ENCODE measurements at places on chromosomes 5 and 9.

GRCh38 chr5:128527077-128527476 lies 11.0 kb downstream of the FBN2 start:
- no peak for DNase-seq

DNA sequence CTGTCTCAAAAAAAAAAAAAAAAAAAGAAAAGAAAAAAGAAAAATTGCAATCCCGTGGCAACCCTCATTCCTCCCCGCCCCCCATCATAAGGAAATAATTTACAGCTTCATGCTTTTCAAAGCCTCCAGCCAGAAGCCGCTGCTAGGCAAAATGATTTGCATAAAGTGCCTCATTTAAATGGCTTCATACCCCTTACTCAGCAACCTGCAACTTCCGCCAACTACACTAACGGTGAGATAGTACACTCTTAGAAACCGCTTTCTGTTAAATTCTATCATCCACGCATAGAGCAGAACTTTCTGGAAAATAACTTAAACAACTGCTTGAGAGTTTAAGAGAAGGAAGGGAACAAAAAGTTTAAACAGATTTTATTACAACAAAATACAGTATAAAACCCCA lies 17.8 kb downstream of the SERINC5 start:
- DNase-seq = peak; percentile 52

- no peak for DNase-seq
Observed at GRCh38 chr9:28365020-28365640, 791.8 kb upstream of the C9orf72 start.

DNA sequence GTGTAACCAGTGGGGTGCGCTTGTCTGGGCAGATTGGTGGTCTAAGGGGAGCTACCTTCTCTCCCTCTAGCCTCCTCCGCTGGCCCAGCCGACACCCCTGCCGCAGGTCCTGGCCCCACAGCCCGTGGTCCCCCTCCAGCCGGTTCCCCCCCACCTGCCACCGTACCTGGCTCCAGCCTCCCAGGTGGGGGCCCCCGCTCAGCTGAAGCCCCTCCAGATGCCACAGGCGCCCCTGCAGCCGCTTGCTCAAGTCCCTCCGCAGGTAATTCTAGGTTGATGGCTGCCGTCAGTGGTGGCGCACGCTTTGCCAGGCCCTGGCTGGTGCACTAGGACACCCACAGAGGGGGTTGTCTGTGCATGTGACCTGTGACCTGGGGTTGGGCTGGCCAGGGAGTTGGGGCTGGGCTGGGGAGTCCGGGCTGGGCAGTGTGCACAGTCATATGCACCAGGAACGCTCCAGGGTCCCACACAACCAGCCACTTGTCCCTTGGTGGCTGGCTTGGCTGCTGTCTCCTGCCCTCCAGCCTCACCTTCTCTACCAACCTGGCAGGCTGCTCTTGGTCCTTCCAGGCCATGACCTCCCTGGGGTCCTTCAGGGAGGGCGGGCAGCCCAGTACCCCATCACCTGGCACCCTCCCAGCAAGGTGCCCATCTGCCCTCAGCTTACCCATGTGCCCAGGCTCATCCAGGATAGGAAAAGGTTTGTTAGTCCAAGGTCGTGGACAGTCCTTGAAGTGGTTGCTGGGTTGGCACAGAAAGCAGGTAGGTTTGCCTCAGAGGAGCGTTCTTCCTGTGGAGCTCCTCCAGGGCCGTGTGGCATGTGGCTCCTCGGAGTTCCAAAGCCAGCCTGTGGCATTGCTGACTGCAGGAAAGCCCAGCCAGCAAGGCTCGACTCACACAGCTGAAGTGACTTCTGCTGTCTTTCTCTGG lies 73.2 kb downstream of the WNK2 start:
- DNase-seq = no peak

GRCh38 chr9:89814340-89815040 lies 209.7 kb downstream of the GADD45G start:
- DNase-seq = no peak

DNA sequence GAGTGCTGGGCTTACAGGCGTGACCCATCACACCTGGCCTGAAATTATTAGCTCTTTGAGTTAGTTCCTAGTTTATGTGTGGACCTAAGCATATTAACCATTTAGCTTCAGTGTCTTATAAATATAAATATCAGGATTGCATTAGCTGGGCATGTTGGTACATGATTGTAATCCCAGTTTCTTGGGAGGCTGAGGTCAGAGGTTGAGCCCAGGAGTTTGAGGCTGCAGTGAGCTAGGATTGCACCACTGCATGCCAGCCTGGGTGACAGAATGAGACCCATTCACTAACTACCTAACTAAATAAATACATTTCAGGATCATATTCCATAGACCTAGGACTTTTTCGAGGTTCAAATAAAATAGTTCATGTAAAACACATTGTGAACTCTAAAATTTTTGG lies 129.8 kb downstream of the VPS13A start:
- DNase-seq = no peak

GRCh38 chr5:159781626-159782157 lies 134.6 kb upstream of the ADRA1B start:
- DNase-seq = no peak

DNA sequence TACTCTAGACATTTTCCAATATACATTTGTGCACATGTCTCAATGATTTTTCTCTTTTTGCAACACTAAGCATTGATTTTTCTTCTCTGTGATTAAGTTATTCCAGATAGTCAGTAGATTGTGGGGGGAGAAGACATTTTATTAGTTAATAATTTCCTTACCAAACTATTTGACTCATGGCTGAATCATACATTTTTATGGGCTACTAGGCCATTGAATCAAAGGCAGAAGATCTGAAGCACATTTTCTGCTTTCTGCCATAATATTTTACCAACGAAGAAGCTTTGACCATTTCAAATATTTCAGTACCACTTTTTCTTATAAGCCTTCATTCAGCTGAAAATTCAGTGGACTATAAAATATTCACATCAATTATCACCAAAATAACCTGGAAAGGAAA lies 175.6 kb downstream of the IRX2 start:
- no peak for DNase-seq

GRCh38 chr9:10026443-10026984 lies 586.3 kb downstream of the PTPRD start:
- DNase-seq = no peak

- DNase-seq = no peak
Observed at GRCh38 chr5:54825005-54825404, 160.4 kb downstream of the ESM1 start.

DNA sequence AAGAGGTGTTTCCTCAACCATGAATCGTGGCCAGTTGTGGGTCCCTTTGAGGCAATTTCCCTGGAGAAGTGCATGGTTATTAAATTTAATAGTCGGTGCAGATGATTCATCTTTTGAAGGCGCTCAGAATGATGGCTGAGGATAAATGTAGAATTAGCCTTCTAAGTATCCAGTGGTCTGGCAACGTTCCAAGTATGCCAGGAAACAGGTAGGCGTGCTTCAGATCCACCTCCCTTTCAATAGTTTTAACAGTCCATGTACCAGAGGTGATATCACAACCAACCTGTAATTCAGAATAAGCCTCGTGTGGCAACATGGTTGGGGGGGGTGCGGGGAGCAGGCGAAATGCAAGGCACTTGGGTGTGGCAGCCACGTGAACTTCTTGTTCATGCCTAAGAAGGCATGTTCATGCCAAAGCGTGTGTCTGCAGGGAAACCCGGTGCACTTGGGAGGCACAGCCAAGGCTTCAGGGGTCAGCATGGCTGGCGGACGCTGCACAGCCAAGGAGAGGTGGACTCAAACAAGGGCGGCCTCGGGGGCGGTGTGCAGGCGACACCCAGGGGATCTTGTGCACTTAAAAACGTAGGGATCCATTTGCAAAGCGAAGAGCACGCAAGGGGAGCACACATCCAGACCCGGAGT lies 5.2 kb upstream of the NKD2 start:
- peak; percentile 43 for DNase-seq
